ENCODE measurements at places on chromosomes 6 and 20.

- no peak for DNase-seq
These were observed 716.2 kb downstream of the EYS start for GRCh38 chr6:64990652-64991304.

DNA sequence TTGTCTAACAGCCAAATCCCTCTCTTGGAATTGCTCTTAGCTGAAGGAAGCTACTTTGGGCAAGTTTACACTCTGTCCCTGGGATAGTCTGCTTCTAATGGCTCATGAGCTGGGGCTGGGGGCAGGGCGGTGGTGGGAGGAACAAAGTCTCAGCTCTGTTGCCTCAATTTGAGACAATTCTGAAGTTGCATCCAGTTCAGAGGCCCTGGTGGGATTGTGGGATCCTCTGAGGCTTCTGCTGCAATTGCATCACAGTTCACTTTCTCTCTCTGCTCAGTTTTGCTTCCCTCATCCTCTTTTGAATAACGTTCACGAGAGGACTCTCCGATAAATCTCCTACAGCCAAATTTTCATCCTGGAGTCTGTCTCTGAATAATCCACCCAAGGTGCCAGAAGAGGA is 440.6 kb upstream of the SLC35B3 start:
- DNase-seq = no peak

DNA sequence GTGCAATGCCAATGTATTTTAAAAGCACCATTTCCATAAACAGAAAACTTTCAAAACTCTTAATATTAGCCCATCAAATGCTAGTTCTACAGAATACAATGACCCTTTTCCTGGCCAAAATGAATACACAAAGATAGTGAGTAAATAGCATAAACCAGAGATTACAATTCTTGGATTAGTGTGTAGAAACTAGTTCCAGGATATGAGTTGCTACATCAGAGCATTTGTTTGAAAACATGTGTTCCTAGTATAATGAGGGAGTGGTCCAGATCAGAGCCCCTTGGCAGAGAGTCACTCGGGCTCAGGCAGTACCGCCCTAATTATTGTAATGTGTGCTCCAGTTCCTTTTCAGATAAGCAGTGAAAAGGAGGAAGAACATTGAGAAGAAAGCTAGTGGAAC is 63.7 kb upstream of the COL21A1 start:
- DNase-seq = no peak

- DNase-seq = peak; percentile 65
These were observed 235.8 kb downstream of the NFATC2 start for GRCh38 chr20:51306521-51307358.

GRCh38 chr6:43680308-43681200 is 7.0 kb downstream of the MRPS18A start:
- DNase-seq = no peak

DNA sequence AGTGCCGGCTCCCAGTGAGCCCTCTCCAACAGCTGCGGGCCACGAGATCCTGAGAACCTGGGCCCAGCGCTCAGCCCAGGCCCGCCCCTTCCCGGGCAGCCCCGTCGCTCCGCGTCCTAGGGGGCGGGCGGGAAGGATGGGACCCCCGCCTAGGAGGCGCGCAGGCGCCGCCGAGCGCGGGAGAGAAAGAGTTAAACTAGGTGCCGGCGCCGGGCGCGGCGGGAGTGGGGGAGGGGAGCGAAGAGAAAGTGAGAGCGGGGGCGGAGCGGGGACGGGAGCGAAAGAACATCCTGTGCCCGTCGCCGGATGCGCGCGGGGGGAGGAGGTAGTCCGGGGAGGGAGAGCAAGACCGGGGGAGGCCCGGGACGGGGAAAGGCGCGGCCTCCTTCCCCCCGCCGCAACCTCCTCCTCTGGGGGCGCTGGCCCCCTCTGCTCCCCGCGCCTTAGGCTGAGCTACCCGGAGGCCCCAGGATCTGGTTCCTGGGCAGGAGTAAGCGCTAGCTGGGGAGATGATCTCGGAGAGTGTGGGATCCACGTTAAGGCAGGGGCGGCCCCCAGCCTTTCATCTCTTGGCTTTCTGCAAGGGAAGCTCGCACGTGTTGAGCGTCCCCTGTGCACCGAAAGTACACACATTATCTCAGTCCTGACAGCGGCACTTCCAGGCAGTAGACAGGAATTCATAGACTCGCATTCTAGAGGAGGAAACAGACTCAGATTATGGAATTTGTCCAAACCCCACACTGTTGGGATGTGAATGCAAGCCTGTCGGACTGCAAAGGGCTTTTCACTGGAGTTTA is 4.9 kb upstream of the ARMC12 start:
- peak; percentile 93 for DNase-seq

DNA sequence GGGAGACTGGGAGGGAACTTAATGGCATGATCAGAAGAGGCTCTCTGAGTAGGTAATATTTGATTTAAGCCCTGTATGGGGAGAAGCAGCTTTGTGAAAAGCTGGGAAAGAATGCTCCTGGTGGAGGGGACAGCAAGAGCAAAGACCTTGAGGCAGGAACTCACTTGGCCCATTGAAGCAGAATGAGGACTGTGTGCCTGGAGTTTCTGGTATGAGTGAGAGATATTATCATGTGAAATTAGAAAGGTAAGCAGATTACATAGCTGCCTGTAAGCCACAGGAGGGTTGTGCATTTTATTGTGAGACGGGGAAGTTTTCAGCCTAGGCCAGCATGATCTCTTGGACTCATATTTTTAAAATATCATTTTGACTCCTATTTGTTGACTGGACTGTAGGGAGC is 502.1 kb downstream of the DHX35 start:
- no peak for DNase-seq

GRCh38 chr6:106318061-106318460 is 7.5 kb downstream of the ATG5 start:
- DNase-seq = no peak

- DNase-seq = no peak
These were observed 5.1 kb downstream of the SNTA1 start for GRCh38 chr20:33438481-33438880.

DNA sequence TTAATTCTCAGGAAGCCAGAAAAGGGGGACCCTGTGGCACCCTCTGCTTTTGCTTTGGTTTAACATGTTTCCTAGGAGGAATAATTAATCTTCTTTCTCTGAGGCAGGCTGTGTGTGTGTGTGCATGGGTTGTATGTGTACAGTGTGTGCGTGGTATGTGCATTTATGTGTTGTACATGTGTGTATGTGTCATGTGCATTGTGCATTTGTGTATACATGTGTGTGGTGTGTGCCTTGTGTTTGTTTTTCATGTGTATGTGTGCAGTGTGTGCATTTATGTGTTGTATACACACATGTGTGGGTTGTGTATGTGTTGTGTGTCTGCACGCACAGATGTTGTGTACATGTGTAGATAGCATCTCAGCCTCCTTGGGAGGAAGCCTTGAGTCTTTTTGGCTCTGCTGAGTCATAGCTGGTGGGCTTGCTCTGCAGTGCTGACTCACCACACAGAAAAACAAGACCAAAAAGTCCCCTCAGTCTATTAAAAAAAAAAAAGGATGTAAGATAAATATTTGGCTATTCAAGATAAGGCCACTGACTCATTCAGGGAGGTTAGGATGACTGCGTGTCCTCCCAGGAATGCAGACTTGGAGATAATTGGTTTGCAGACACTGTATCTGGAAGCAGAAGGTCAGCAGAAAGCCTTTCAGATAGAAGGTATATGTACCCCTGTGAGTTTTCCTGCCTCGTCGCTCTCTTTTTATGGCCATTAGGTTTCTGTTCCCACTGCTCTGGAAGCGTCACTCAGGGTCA is 58.6 kb downstream of the SYNJ2 start:
- DNase-seq = no peak

- no peak for DNase-seq
These were observed 19.3 kb upstream of the SEC63 start for GRCh38 chr6:107977283-107977682.

DNA sequence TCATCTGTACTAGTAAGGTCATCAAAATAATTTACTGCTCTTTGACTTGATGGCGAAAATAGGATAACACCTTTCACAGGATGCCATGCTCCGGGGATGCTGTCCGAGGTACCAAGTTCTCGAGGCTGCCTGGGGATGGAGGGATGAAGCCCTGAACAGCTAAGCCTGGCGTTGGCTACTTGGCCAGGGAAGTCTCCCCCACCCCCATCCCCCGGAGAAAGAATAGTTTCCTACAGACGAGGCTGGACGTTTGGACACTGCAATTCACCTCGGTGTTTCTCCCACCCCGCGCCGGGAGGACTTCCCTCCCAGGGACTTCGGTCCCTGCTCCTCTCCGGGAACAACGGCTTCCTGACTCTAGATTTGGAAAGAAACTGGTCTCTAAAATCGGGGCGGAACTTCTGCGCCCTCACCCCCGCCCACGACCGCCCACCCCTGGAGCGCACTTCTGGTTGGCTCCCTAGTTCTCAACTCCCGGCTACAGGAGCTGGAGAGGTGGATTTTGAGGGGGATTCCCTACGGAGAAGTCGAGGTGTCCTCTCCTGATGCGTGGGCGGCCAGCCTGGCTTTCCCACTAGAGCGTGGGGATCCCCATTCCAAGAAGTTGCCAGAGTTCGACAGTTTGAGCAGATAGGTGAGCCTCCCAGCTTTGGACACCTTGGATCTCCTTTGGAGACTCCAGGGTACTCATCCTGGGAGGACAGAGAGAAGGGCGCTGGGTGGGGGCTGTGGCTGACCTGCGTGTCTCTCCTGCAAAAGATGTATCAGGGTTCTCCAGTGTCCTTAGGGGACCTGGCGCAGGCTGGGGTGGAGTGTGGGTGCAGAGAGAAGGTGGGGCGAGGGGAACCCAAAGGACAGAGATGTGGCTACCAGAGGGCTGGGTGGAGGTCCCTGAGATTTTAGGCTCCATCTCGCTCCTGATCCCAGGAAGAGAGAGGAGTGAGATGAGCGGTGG is 1.1 kb downstream of the PCSK2 start:
- DNase-seq = no peak

GRCh38 chr6:41009669-41010068 is 29.4 kb downstream of the UNC5CL start:
- no peak for DNase-seq

DNA sequence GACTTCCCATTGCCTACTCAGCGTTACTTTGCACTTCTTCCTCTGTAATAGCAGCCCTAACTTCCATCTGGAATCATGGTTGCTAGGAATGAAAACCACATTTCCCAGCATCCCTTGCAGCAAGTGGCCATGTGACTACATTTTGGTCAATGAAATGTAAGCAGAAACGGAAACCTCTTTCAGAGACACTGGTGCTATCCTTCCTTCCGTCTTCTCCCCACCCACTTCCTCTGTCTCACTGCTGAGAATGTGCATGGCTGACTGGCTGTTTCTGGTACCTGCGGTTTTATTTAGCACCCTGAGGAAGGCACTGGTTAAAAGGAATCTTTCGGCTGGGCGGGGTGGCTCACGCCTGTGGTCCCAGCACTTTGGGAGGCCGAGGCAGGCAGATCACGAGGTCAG is 107.4 kb downstream of the SCML4 start:
- DNase-seq = no peak

DNA sequence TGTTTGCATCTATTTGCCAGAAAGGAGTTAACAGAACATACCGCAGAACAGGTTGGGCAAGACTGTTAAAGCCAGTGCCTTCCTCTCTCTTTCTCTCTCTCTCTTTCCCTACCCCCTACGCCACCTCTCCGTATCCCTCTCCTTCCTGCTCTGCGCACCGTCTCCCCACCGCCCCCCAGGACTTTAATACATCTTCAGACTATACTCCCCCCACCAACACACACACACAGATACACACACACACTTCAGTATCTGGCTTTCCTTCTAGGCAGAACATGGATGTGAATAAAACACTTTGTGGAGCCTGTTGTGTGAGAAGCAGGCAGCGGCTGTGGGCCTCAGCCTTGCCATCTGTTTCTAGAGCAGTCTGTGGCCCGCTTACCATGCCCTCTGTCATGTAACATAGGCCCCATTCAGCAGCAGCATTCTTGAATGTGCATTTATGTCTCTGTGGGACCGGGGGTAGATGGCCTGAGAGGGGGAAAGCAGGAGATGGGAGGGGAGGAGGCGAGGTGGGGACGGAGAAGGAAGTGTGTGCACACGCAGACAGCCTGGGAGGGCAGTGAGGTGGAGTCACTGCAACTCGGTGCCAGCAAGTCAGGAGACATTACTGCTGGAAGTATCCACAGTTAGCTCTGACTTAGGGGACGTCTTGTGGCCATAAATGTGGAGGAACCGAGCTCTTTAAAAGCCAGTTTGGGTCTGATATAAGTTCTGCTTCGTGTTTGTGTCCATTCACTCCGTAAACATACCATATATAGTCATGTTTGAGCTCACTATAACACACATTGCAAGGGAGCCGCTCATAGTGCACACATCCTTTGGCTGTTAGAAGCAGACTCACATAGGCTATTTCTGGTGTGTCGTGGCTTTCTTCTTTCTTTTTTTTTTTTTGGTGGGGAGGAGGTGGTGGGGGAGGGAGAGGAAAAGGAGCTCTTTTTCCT is 38.4 kb downstream of the RREB1 start:
- DNase-seq = no peak
